Endothelial cell (in vitro differentiated cells): ENCODE measurements at places on chromosomes 5 and 9.

GRCh38 chr5:139964994-139965565 lies 78.0 kb downstream of the NRG2 start:
- peaks cover 2% of the 10 kb centered on the region for H3K4me1 ChIP-seq
- H3K4me3 ChIP-seq: no peak overlapping the region
- H3K36me3 ChIP-seq: no peaks in the 10 kb centered on the region
- peaks cover 7% of the 10 kb centered on the region for H3K27me3 ChIP-seq
- no peak for DNase-seq

DNA sequence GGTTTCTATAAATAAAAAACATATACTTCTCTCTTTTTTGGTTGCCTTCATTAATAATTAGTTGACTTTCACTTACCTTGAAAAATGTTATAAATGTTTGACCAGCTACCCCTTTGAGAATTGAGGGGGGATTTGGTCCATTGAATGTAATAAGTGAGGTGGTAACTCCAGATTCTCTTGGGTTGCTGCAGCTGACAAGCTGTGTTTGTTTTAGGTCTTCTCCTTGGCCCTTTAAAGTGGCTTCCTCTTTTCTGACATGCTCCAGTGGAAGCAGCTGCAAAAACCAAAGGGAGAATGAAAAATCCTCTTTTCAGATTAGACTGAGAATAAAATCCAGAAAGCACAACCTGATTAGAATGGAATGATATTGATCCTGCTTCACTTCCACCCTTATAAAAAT lies 410.5 kb downstream of the TMEM38B start:
- H3K4me3 ChIP-seq: no peak overlapping the region
- H3K4me1 ChIP-seq: no peaks in the 10 kb centered on the region
- H3K27me3 ChIP-seq: no peaks in the 10 kb centered on the region
- DNase-seq: no peak

GRCh38 chr9:108586471-108587139 lies 269.2 kb downstream of the ACTL7B start:
- H3K27me3 ChIP-seq: no peaks in the 10 kb centered on the region
- no peaks in the 10 kb centered on the region for H3K4me1 ChIP-seq
- no peak for DNase-seq
- H3K27ac ChIP-seq: no peak overlapping the region

GRCh38 chr9:89750117-89750791 lies 145.4 kb downstream of the GADD45G start:
- H3K36me3 ChIP-seq: peaks cover 4% of the 10 kb centered on the region
- no peak overlapping the region for H3K4me3 ChIP-seq
- peaks cover 23% of the 10 kb centered on the region for H3K4me1 ChIP-seq
- no peak overlapping the region for H3K27ac ChIP-seq

DNA sequence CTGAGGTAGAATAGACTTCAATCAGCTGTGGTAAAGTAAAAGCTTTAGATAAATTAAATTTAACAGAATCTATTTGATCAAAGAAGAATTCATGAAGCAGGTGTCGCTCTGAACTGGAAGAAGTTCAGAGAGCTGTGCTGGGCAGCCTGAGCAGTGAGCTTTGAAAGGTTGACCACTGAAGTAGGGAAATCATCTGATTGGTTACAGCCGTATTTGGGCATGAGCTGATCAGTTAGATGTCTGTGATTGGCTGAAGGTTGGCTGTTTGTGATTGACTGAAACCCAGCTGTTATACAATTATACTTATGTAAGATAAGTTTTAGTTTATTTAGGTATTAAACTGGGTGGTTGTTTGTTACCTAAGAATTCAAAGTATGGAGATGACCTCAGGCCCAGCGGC lies 1174.6 kb downstream of the CDH9 start:
- H3K27ac ChIP-seq: no peak overlapping the region
- H3K36me3 ChIP-seq: no peaks in the 10 kb centered on the region
- H3K4me3 ChIP-seq: no peak overlapping the region
- no peak for DNase-seq
- H3K4me1 ChIP-seq: no peaks in the 10 kb centered on the region
